Suppressor macrophage (primary cell): ENCODE measurements at places on chromosomes 4 and X.

GRCh38 chrX:143634309-143634662 is 1.6 kb downstream of the SLITRK4 start:
- DNase-seq, result peak; percentile 1

- peak; percentile 26 for DNase-seq
Measured at GRCh38 chr4:159764343-159764952, 661.6 kb downstream of the RAPGEF2 start.

DNA sequence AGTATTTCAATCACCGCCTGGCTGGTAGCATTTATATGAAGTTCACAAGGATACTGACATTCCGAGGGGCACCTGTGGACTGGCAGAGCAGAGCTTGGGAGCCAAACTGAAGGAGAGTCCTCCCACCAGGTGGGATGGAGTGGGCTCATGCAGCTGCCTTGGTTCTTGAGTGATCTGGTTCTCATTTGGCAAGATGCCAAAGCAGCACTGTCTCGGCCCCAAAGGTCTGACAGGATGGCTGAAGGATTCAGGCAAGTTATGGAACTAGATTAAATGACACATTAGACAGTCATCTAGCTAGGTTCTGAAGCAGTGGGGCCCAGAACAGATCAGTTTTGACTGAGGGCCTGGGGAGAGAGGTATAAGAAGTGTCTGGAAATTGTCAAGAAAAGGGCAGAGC is 3.2 kb downstream of the FGF16 start:
- DNase-seq, result no peak

- peak; percentile 93 for DNase-seq
Measured at GRCh38 chr4:137705171-137705783, 173.0 kb upstream of the PCDH18 start.

DNA sequence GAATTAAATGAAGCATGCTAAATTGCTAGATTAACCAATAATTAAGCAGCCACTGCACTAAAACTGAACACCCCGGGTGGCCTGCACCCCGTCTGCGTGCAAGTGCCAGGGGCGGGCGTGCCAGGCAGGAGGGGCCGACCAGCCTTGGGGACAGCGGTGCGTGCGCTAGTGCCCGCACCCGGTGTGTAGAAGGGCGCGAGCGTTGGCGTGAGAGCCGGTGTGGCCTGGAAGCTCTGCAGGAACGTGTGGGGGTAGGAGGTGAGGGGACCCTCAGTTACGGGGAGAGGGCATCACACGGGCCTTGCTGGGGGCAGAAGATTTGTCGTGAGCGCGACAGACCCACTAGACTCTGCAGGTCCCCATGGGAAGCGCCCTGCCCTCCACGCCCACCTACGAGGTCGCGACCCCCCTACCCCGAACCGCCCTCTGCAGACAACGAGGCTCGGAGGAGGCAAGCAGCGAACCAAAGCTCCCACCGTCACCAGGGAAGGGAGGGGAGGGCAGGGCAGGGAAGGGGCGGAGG is 105.8 kb downstream of the FAM53A start:
- no peak for DNase-seq

DNA sequence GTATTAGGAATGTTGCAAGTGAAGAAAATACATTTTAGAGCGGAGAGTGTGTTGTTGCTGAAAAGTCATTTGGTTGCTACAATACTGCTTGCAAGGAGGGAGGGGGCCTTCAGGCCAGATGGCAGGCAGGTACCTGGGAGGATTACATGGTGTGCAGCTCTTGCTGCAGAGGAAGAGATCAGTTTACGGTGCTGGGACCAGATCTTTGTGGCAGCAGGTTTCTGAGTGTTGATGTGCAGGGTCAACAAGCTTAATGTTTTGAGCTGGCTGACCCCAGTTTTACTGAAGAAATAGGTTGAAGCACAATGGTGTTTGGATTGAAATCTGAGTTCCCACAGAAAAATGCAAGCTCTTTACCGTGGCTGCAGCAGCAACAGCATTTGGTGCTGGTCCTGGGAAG is 96.4 kb upstream of the DDIT4L start:
- DNase-seq, result no peak

DNA sequence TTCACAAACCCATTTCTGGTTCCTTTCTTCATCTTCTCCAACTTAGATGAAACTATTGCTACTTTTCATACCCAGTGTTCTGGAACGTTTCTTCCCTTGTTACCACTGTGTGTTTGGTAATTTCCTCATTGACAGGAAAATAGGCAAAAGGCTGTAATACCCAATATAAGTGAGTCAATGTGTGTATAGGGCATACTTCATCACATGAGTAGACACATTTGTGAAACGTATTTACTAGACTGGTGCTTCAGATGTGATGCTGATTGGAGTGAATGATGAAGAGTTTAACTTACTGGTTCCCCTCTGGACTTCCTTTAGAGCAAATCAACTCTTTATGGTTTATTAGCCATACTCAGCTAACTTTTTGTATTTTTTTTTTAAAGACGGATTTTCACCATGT is 195.1 kb upstream of the ATP6AP2 start:
- peak; percentile 49 for DNase-seq

DNA sequence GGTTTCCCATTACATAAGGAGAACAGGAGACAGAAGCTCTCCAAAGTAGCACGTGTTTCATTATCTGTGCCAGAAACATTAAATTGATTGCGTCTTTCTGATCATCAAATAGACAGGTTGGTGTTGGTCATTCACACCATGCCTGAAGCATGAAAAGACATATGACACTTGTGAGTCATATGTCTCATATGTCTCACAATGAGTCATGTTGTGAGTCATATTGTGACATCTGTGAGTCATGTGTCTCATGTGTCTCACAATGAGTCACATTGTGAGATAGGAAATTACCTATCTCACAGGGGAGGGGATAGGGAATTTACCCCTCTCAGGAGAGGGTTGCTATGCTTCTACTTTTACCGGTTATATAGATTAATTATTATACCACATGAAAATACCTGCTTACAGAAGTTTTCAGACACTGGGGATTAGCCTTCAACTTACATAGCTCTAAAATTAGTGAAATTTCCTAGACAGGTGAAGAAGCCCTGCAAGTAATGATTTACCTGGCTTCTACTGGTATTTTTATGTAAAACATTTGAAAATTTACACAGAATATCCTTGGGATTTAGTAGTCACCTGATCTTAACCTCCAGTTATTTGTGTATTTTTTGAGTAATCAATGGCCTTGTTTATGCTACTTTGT is 80.8 kb downstream of the NPFFR2 start:
- no peak for DNase-seq

- no peak for DNase-seq
Measured at GRCh38 chr4:169573889-169574288, 38.5 kb downstream of the NEK1 start.

DNA sequence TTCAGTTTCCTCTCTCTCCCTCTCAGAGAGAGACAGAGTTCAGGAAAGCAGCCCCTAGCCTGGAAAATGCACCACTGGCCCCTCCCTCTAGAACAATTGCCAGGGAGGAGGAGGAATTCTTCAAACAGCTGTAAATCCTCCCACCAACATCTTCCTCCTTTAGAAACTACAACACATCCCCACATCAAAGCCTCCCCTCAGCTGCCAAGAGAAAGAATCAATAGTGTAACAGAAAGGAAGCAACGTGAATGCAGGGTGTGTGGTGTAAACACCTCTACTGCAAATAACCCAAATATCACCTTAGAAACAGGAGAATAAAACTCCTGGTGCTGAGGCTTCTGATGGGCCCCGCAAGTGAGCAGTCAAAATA is 249.9 kb upstream of the GATB start:
- no peak for DNase-seq

GRCh38 chr4:38149472-38149996 is 189.3 kb downstream of the PTTG2 start:
- DNase-seq, result no peak

GRCh38 chrX:84479086-84479485 is 23.2 kb downstream of the HDX start:
- DNase-seq, result peak; percentile 60

GRCh38 chrX:46178763-46179162 is 366.5 kb downstream of the ZNF674 start:
- DNase-seq, result no peak

DNA sequence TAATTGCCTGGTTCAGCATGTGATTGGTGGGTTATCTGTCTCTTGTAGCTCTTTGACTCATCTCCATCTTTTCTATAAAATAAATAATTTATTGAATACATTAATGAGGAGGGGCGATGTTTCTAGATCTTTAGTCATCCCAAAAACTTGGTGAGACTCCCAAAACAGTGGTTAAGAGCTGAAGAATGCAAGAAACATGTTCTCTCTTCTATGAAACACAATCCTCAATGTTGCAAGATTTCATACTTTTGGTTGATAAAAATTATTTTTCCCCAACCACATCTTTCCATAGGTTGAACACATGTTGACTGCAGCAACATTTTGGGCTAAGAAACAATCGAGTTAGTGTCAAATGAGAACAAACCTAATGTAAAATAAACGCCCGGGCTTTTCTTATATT is 1.2 kb upstream of the TMEM47 start:
- DNase-seq, result no peak

DNA sequence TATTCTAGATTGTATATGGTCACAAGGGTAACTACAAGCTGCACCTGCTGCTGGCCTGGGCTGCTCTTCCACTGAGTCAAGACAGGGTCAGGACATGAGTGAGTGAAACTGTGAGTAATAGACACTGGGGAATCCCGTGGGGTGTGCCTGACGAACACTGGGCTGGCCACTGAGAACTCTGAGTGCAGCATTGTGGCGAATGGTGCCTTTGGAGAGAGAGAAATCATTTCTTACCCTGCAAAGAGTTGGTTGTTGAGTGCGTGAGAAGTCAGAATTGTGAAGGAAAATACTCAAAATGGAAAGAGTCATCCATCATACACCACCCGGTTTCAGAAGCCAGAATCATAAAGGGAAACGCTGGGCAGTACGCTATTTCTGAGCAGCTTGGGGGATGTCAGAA is 43.1 kb upstream of the LSM6 start:
- DNase-seq, result no peak

DNA sequence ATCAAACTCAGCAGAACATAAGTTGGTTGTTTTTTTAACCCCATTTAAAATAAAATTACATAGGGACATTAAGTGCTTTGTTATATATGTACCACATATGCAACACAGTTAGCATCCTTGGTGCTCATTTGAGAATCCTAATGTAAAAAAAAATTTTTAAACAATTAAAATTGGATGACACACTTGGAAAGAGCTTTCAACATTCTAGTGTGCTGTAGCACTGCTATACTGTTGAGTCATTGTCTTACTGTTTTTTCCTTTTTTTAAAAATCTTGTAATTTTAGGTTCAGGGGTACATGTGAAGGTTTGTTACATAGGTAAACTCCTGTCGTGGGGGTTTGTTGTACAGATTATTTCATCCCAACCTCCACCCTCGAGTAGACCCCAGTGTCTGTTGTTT is 12.8 kb downstream of the THAP9 start:
- no peak for DNase-seq

DNA sequence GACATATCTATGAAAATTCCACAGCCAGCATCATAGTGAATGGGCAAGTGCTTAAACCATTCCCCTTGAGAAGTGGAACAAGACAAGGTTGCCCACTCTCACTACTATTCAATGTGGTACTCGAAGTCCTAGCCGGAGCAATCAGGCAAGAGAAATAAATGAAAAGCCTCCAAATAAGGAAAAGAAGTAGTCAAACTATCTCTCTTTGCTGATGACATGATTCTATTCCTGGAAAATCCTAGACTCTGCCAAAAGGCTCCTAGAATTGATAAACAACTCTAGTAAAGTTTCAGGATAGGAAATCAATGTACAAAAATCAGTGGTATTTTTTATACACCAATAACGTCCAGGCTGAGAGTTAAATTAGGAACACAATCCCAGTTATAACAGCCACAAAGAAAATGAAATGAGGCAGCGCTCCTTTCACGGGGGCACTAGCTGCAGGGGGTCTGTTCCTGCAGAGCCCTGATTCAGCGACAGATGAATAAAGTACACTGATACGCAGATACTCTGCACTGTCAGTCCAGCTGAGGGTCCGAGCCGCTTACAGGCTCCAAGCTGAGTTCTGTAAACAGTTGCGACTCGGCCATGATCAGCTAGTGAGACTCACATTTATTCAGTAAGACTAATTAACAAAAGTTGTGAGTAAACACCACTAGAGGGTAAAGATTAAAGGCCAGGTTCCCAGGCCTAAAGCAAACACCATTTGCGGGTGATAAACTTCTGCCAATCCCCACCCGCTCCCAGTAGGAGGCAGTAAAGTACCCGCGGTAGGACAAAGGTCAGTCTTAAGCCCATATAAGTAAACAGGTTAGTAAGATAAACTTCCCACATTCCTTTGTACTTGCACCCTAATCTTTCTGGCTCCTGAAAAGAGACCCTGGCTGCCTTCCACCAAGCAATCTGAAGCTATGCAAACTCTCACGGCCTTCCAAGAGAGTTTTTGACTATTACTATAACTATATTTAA is 290.6 kb upstream of the GRID2 start:
- DNase-seq, result no peak

GRCh38 chrX:63424063-63424462 is 72.9 kb upstream of the SPIN4 start:
- no peak for DNase-seq

DNA sequence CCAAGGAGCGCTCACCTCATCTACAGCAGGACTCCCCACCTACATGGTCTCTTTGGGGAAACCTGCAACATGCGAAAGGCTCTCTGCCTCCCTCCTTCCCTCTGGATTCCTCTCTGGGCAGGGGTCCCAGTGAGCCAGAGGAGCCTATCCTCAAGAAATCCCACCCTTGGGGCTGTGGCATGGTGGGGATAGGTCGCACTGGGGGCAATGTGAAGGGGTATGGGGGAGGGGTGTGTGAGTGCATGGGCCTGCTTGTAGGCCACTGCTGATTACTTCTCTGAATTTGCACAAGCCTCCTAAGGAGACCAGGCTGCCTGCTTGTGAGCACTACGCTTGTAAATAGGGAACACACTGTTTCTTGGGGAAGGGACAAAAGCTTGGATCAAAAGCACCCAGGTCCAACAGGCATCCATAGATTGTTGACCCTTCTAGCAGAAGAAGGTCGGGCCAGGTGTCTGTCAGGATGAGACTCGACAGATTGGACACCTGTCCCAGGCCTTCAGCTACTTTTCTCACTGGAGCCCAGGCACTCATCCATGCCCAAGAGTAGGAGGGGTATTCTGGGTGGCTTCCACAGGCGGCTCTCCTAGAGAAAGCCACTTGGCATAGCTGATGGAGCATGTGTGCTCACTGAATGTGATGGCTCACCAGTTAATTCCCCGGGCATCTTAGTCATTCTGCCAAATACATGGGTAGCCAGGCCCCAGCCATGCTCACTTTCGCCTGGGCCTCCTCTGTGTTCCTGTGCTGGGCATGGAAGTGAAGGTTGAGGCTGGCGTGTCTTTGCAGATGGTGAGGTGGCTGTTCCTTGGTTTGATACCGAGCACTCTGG is 75.0 kb downstream of the NBDY start:
- no peak for DNase-seq

GRCh38 chr4:150387981-150388380 is 194.0 kb upstream of the MAB21L2 start:
- DNase-seq, result peak; percentile 71

DNA sequence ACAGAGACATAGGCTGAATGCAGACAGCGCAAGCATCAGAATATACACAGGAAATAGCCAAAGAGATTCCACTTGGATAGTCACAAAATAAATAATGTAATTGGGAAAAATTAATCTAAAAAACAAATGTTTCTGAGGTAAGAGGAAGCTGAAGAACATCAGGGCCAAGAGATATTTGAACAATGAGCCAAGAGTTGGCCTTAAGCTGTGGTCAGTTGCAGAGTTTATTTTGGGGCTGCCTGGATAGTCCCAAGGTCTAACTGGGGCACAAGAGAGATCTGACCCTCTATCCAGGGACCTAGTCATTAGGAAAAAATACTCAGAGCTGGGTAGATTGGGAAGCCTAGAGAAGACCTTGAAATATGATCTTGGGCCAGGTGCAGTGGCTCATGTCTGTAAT is 31.3 kb upstream of the FGF16 start:
- DNase-seq, result no peak
